ENCODE measurements at places on chromosomes 1 and 21. TPM values are rescaled to one million over a fixed set of nuclear protein-coding genes. Genes with fewer than 3 reads are reported as not detected.

HTR6 gene
- total RNA-seq: not detected

FAM72C gene
- not detected for total RNA-seq

HEYL gene
- total RNA-seq: 24.4 TPM

KRTAP19-1 gene
- total RNA-seq: not detected

ZNF593OS gene
- total RNA-seq: not detected

TRIM63 gene
- not detected for total RNA-seq

CFHR4 gene
- not detected for total RNA-seq

SDC3 gene
- 536 TPM for total RNA-seq

All from adrenal gland (tissue), 19 donors.